ENCODE measurements at places on chromosomes 16 and 17. TPM values are rescaled to one million over a fixed set of nuclear protein-coding genes. Genes with fewer than 3 reads are reported as not detected.

Gene CFAP97D1
- not detected for total RNA-seq

Gene GINS2
- total RNA-seq: 5.3 TPM

- no peak for DNase-seq
Observed at GRCh38 chr17:77247609-77248008, 106.8 kb downstream of the SEC14L1 start.

- DNase-seq: no peak
Observed at GRCh38 chr17:34161690-34162089, 93.4 kb upstream of the CCL2 start.

GRCh38 chr17:7235693-7236665, 1.7 kb upstream of the DVL2 start:
- no peak for DNase-seq

- no peak for DNase-seq
Observed at GRCh38 chr16:2487903-2488531, 13.1 kb downstream of the TBC1D24 start.

Data from skin of body (tissue), 3 donors.